ENCODE measurements at places on chromosomes 7 and 10. TPM values are rescaled to one million over a fixed set of nuclear protein-coding genes. Genes with fewer than 3 reads are reported as not detected.

The ASNS gene
- 36.9 TPM for total RNA-seq

The TMEM184A gene
- not detected for total RNA-seq

- H3K4me3 ChIP-seq: no peak overlapping the region
- H3K4me1 ChIP-seq: no peaks in the 10 kb centered on the region
- peaks cover 7% of the 10 kb centered on the region for H3K36me3 ChIP-seq
- H3K27me3 ChIP-seq: peaks cover 34% of the 10 kb centered on the region
- no peak for DNase-seq
These were observed 17.2 kb upstream of the PRSS58 start for GRCh38 chr7:142275028-142275427.

DNA sequence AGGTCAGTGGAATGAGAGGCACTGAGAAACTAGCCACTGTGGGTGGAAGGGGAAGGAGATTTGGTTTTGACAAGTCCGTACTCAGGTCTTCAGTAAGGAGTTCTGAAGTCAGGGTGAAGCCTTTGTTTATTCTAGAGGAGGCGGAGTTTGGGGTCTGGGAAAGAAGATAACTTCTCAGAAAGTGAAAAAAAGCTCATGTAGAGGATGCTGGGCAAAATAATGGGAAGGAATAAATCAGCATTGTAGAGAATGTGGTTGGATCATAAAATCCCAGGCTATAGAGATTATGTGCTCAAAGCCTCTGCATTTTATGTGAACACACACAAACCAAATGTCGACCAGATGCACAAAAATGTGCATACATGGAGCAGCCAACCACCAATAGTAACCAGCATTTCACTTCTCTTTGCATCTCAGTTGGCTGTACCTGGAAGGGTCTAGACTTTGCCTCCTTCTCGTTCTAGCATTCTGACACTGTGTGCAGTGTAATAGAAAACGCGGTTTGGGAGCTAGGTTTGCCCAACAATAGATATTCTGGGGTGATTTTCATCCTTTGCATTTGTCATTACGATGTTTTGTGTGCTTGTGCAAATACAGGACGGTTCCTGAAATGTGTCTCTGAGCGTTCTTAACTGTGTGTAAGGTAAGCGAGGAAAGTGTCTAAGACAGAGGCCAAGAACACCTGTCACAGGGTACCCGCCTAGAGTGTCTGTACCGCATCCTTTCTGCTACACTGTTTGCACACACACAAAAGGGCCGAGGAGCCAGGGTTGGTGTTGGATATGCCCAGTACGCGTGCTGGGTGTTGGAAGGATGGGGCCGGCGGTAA, 603 bp upstream of the HECW1 start:
- H3K27ac ChIP-seq: no peak overlapping the region
- H3K4me1 ChIP-seq: peaks cover 13% of the 10 kb centered on the region
- H3K36me3 ChIP-seq: no peaks in the 10 kb centered on the region
- H3K4me3 ChIP-seq: no peak overlapping the region
- DNase-seq: no peak

The ACSL5 gene
- total RNA-seq: 31.7 TPM

DNA sequence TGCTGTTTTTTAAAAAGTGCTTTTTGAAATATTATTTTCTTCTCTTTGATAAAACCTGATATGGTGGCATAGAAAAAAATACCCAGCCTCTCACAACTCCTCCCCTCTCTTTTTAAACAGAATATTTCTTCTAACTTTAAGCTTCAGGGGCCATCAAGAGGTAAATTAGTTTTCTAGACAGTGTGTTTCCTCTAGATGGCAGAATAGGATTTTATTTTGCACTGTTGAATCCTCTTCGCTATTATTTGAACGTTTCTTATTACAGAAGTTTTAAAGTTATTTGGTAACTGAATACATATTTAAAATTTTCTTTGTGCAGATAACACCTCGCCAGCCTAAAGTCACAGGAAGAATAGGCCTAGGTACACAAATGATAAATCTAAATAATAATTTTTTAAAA, 30.3 kb downstream of the ARL5B start:
- H3K27me3 ChIP-seq: peaks cover 1% of the 10 kb centered on the region
- H3K4me1 ChIP-seq: peaks cover 3% of the 10 kb centered on the region
- no peak for DNase-seq
- H3K36me3 ChIP-seq: no peaks in the 10 kb centered on the region

The SPDYE5 gene
- total RNA-seq: not detected

DNA sequence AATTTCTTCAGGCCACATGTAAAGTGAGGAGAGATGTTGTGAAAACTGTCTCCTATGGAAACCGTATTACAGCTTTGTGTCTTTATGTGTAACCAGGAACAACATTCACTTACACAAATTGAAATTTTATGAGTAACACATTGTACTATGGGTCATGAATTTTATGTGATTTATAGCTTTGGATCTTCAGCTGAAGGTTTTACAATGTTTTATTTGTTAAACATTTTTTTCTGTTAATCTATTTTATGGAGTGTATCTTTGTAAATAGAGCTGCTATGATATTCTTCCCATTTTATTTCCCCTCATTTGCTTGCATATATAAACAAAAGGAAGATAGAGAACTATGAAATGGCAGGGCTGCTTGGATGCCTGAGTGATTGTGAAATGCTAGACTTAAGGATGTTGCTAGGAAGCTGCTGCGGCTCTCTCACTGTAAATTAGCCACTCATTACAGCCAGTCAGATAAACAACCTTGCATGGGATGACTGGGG, 104.5 kb upstream of the PCLO start:
- H3K4me1 ChIP-seq: no peaks in the 10 kb centered on the region
- H3K27ac ChIP-seq: no peak overlapping the region
- no peaks in the 10 kb centered on the region for H3K27me3 ChIP-seq
- no peak overlapping the region for H3K4me3 ChIP-seq
- H3K36me3 ChIP-seq: no peaks in the 10 kb centered on the region

- H3K36me3 ChIP-seq: no peaks in the 10 kb centered on the region
- no peak overlapping the region for H3K4me3 ChIP-seq
- H3K4me1 ChIP-seq: no peaks in the 10 kb centered on the region
These were observed 37.7 kb upstream of the HDAC9 start for GRCh38 chr7:18457832-18458231.

GRCh38 chr10:103079100-103079499, 114.0 kb downstream of the NT5C2 start:
- H3K27ac ChIP-seq: no peak overlapping the region
- no peak overlapping the region for H3K4me3 ChIP-seq
- H3K4me1 ChIP-seq: no peaks in the 10 kb centered on the region
- peaks cover 20% of the 10 kb centered on the region for H3K36me3 ChIP-seq

- no peak overlapping the region for H3K4me3 ChIP-seq
- H3K27ac ChIP-seq: no peak overlapping the region
- no peaks in the 10 kb centered on the region for H3K36me3 ChIP-seq
- no peaks in the 10 kb centered on the region for H3K27me3 ChIP-seq
- no peaks in the 10 kb centered on the region for H3K4me1 ChIP-seq
These were observed 607.6 kb upstream of the DPP6 start for GRCh38 chr7:153444641-153445040.

The FOXI2 gene
- not detected for total RNA-seq

The ATOH7 gene
- not detected for total RNA-seq

GRCh38 chr10:92248566-92248965, 42.3 kb downstream of the CPEB3 start:
- H3K4me3 ChIP-seq: no peak overlapping the region
- H3K27ac ChIP-seq: no peak overlapping the region
- no peaks in the 10 kb centered on the region for H3K27me3 ChIP-seq

The PDGFA gene
- total RNA-seq: 0.30 TPM

The LRMDA gene
- total RNA-seq: not detected

DNA sequence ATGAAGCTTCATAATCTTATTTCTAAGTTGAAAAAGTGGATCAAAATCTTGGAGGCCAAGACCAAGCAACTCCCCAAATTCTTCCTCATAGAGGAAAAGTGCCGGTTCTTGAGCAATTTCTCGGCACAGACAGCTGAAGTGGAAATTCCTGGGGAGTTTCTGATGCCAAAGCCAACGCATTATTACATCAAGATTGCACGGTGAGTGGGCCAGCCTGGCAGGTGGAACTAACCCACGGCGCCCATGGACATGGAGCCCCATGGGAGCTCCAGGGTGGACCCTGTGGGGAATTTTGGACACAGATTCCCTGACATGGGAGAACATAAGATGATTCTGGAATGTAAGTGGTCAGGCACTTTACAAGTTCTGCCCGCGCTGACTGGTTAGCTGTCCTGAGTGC, 125.9 kb downstream of the TRRAP start:
- H3K27ac ChIP-seq: no peak overlapping the region
- H3K4me3 ChIP-seq: no peak overlapping the region
- H3K4me1 ChIP-seq: peaks cover 7% of the 10 kb centered on the region
- H3K36me3 ChIP-seq: peaks cover 4% of the 10 kb centered on the region
- H3K27me3 ChIP-seq: no peaks in the 10 kb centered on the region

DNA sequence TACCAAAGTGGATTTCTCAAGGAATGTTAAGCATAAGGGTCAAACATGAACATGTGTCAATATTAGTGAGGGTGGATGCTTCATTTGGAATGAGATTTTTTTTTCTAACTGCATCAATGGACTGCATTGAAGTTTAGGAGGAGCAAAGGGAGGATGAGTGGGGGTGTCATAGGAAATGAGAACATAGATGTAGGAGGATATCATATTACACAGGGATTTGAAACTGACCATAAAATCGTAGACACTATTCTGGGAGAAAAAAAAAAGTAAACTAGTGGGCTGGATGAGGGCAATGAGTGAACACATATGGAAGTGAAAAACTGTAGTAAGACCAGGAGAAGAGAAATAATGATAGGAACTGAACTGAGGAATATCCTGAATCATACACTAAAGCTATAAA, 109.4 kb downstream of the SEMA3A start:
- H3K36me3 ChIP-seq: no peaks in the 10 kb centered on the region
- no peak overlapping the region for H3K4me3 ChIP-seq
- no peak for DNase-seq
